ENCODE measurements at places on chromosomes 12 and 14.
A peak's percentile ranks its signal among the peaks of the same experiment; 100 is the strongest.

DNA sequence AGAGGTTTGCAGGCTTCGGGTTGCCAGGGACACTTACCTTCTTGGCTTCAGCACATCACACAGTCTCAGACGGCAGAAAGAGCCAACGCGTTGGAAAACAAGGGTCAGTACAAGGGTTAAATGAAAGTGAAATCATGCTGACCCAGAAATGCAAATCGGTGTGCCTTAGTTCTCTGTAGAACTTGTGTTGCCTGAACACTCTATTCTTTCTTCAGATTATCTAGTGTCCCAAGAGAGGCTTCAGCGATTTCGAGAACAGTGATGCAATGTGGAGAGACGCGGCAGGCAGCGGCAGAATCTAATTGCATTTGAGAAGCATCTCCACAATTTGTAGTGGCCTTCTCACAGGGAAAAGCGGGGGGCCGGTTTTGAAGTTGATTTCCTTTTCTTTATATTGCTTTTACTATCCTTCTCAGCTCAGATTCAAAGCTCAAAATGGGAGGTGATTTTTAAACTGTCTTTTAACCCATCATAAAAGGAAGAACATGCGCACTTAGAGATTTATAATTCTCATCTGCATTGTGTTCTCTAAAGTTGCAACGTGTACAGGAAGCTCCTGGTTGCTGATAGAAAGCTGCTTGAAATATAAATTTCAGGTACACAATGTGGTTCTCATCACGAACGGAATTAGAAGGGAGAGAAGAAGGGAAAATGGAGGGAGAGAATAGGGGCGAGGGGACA, 67.8 kb upstream of the EGLN3 start:
- no peak for DNase-seq

DNA sequence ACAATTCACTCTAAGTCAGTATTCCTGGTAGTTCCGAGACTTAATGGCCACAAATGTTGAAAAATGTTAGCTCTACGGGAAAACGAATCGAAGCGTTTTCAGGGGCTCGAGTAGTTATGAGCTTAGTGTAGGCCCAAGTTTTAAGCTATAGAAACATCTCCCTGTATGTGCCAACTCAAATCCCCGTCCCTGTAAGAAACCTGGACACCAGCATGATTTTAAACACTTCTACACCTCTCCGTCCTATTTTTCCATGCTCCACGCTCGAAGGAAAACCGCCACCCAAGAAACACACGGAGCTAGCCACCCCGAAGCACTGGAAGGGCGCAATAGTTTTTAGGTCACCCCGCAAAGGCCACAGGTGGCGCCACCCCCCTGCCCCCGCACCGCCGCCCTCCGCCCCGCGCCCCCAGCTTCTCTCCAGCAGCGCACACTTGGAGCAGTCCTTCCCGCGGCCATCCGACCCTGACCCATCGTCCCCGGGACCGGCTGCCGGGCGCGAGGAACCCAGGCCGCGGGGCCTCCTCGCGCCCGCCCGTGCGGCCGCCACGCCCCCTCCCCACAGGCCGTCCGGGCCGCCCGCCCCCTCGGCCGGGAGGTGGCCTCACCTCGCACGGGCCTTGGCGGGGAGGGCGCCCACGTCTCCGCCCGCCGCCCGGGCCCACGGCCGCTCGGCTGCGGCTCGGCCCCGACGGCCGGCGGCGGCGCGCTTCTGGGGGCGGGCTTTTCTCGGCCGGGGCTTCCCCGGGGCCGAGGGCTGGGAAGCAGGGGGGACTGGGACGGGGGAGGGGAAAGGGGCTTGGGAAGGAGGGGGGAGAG, 522 bp downstream of the R3HDM2 start:
- DNase-seq = no peak

DNA sequence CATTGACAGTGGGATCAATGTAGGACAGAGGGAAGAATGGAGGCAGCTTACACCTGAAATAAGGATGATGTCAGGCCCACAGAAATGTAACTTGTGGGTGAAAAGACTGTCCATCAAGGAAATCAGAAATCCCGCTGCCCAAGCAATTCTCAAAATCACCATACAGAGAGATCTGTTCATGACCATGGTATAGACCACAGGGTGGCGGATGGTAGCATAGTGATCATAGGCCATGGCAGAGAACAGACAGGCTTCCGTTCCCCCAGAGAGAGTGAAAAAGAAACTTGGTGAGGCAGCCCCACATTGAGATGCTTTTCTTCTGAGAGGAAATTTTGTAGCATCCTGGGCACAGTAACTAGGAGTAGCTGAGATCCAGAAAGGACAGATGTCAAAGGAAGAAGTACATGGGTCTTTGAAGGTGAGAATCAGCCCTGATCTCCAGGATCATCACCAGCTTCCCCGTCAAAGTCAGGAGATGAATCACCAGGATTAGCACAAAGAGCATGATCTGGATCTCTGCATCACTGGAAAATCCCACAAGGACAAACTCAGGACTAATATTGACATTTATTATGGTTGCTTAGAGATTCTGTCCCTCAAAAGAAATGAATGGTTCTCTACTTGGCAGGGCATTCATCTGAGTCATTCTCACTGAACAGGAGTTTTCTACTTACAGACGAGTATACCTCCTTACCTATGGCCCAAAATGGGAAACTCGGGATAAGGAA, 5.5 kb upstream of the ZNF641 start:
- DNase-seq = no peak

GRCh38 chr14:71289536-71289935, 382.3 kb downstream of the PCNX1 start:
- no peak for DNase-seq

GRCh38 chr14:103003850-103004249, 53.5 kb downstream of the CDC42BPB start:
- no peak for DNase-seq

GRCh38 chr12:131011165-131012079, 57.7 kb downstream of the ADGRD1 start:
- DNase-seq = no peak

DNA sequence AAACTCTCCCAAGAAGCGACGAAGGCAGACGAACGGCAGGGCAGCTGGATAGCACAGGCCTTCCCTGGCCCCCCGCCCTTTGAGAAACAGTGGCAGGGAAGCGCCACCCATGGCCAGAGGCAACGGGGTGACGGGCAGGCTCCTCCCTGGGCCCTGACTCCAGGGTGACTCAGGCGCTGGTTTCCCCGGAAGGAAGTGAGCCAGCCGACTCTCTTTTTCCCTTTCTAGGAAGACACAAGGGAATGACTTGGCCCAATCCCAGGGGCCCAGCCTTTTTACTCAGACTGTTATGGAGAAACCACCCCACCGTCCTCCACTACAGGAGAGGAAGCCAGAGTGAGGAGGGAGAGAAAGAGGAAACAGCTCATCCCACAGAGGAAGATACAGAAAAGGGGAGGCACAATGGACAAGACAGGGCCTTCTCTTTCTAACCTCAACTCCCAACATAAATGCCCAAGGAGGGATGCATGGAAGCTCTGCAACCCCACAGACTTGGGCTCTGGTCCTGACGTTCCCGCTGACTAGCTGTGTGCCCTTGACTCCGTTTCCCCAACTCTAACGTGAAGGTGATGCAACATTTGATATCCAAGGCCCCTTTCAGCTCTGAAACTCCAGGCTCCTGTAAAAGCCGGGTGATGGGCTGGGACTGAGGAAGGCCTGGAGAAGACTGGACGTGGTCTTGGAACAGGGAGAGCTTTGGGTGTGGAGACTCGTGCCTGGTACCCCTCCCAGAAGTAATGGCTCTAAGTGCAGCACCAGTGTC, 27.9 kb downstream of the ACTN1 start:
- peak; percentile 92 for DNase-seq

GRCh38 chr12:124336742-124337520, 42.0 kb downstream of the RFLNA start:
- no peak for DNase-seq

DNA sequence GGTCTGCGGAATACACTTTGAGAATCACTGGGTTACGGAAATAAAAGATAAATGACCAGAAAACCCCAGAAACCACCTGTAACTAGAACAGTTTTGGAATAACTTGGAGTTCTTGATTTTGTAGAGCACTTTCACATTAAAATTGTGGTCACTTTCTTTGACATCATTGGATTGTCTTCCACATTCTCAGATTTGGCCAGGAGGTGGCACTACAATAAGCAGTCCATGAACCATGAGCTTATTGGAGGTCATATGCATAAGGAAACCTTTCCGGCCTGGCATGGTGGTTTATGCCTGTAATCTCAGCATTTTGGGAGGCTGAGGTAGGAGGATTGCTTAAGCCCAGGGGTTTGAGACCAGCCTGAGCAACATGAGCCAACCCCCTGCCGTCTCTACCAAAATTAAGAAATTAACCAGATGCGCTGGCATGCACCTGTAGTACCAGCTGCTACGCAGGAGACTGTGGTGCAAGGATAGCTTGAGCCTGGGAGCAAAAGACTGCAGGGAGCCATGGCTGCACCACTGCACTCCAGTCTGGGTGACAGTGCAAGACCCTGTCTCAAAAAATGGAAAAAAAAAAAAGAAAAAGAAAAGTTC, 107.7 kb upstream of the CAND1 start:
- DNase-seq = peak; percentile 2

GRCh38 chr12:51914034-51914923, 7.0 kb downstream of the ACVRL1 start:
- no peak for DNase-seq

DNA sequence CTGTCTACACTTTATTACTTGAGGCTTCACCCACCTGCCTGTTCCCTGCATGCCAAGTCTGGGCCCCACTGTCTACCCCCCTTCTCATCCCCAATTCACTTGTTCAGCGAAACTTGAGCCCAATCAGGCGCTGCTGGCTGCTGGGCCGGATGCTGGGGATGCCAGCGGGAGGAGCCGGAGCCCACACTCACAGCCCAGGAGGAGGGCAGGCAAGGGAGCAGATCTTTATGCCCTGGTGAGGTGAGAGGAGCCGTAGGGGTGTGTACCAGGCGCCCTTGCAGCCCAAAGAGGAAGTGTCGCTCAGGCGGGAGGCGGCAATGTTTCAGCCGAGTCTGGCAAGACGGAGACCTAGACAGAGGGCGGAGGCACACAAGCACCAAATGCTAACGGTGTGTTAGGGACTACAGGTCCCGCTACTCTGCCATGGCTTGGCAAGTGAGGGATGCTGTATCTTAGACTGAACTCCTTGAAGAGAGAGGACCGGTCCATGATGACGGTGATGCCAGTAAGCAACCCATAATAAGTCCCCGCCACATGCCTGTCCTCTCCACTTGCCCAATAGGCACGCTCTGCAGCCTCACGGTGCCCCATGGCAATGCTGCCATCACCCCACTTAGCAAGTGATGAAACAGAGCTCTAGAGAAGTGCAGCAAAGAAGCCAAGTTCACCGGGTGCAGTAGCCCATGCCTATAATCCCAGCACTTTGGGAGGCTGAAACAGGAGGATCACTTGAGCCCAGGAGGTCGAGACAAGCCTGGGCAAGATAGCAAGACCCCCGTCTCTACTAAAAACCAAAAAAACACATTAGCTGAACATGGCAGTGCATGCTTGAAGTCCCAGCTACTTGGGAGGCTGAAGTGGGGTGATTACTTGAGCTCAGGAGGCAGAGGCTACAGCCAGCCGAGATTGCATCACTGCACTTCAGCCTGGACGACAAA, 41.6 kb downstream of the LRRC74A start:
- DNase-seq = no peak

DNA sequence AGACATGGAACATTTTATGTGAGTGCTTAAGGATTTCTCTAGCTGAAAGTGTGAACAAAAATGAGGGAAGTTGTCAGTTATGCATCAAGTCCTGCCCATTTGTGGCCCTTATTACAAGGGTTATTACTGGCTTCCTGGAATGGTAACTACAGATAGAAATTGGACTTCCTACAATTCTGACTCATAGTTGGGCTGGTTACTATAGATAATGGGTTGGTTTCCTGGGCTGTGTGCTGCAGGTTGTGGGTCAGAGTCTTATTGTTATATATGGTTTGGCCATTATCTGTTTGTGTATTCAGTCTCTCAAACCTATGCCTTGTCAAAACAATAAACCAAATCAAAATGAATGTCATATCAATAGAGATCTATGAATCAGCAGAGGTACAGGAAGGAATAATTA, 313.7 kb downstream of the ADAMTS20 start:
- no peak for DNase-seq

- DNase-seq = no peak
Observed at GRCh38 chr14:68800390-68800789, 7.5 kb upstream of the ZFP36L1 start.

GRCh38 chr12:127162307-127162706, 1104.7 kb upstream of the TMEM132C start:
- no peak for DNase-seq

- no peak for DNase-seq
Observed at GRCh38 chr14:20468764-20469241, 403 bp upstream of the PNP start.

- DNase-seq = no peak
Observed at GRCh38 chr12:132020292-132020691, 70.5 kb downstream of the EP400 start.
